ENCODE measurements at places on chromosomes 11 and 22. TPM values are rescaled to one million over a fixed set of nuclear protein-coding genes. Genes with fewer than 3 reads are reported as not detected.

The FGF4 gene
- 0.37 TPM for total RNA-seq

The CRACR2B gene
- 19.7 TPM for total RNA-seq

DNA sequence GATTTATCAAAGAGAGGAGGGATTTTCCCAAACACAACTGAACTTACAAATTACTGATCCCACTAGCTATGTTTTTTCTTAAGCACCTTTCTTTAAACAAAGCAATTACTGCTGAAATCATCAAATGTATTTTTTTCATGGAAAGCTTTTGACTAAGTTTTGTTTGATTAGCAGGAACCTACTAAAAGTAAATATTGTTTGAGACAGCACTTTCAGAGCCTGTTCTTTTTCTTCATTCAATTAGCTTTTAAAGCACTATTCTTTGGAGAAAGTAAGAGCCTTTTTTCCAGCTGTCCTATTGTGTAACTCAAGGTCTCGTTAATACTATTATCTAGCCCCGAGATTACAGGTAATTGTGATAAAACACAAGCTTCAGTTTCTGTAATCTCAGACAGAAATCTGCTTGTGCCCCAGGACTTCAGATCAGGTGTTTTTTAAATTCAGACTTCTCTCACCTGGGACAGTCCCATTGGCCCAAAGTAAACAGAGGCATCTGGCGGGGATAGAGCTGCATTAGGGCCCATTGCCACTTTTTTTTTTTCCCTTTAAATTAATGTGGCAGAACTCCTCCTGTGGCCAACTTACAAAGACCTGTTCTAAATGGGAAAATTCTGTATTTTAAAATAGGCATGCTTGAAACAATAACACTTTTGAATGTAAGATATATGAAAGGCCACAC is 11.0 kb downstream of the CSTPP1 start:
- peaks cover 7% of the 10 kb centered on the region for H3K4me1 ChIP-seq
- no peak overlapping the region for H3K27ac ChIP-seq
- H3K4me3 ChIP-seq: no peak overlapping the region
- H3K36me3 ChIP-seq: no peaks in the 10 kb centered on the region
- no peaks in the 10 kb centered on the region for H3K27me3 ChIP-seq
- DNase-seq: no peak

DNA sequence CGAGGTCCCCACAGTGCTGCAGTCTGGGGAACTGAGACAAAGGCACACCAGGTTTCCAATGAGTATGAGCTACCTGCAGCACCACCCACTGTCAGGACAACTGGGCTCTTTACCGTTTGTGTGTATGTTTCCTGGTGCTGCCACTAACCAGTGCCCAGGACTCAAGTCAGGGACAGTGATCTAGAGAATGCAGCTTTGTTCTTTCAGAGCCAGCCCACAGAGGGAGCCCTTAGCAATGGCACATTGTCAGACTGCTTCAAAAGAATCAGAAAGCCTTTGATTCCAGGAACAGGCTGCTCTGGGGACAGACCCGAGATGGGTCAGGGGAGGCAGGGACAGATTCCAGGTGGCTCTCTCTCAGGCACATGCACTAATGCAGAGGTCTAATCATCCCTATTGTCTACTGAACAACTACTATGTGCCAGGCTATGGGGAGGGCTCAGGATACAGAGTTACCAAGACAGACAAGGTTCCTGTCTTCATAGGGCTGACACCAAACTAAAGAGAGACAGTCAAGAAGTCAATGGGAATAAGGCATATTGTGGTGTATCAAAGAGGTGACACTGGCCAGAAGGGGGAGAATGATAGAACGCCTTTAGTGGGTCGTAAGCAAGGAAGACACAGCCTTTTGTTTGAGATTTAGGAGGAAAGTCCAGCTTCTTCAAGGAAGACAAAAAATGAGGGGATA is 103.7 kb downstream of the VPREB1 start:
- peaks cover 9% of the 10 kb centered on the region for H3K27me3 ChIP-seq
- no peak overlapping the region for H3K4me3 ChIP-seq
- H3K36me3 ChIP-seq: no peaks in the 10 kb centered on the region
- no peak overlapping the region for H3K27ac ChIP-seq

DNA sequence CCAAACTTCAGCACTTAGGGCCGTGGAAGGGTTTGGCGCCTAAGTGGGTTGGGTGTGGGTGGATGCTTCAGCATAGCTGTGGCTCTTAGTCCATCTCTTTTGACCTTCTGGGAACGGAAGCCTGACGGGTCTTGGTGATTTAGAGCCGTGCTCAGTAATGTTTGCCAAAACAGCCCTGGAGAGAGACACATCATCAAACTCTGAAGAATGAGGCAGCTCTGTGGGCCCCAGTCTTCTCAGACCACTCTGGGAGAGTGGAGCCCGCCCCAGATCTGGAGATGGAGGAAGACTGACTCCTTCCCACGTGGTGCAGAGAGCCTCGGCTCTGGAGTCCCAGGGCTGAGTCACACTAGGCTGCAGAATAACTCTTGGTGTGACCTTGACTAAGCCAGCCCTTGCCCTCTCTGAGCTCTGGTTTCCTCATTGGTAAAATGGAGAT is 168.9 kb downstream of the C11orf91 start:
- H3K4me3 ChIP-seq: no peak overlapping the region
- no peak overlapping the region for H3K27ac ChIP-seq
- peaks cover 11% of the 10 kb centered on the region for H3K4me1 ChIP-seq
- H3K36me3 ChIP-seq: peaks cover 12% of the 10 kb centered on the region
- peaks cover 5% of the 10 kb centered on the region for H3K27me3 ChIP-seq

GRCh38 chr22:36349726-36350125 is 38.0 kb downstream of the MYH9 start:
- peaks cover 9% of the 10 kb centered on the region for H3K4me1 ChIP-seq
- peaks cover 2% of the 10 kb centered on the region for H3K27me3 ChIP-seq
- no peaks in the 10 kb centered on the region for H3K36me3 ChIP-seq
- no peak overlapping the region for H3K27ac ChIP-seq
- no peak overlapping the region for H3K4me3 ChIP-seq
- DNase-seq: no peak

GRCh38 chr11:19777377-19778102 is 64.9 kb downstream of the NAV2 start:
- no peak for DNase-seq
- no peaks in the 10 kb centered on the region for H3K36me3 ChIP-seq
- H3K4me3 ChIP-seq: peak overlapping the region; percentile 85
- peaks cover 34% of the 10 kb centered on the region for H3K4me1 ChIP-seq
- H3K27me3 ChIP-seq: peaks cover 30% of the 10 kb centered on the region

DNA sequence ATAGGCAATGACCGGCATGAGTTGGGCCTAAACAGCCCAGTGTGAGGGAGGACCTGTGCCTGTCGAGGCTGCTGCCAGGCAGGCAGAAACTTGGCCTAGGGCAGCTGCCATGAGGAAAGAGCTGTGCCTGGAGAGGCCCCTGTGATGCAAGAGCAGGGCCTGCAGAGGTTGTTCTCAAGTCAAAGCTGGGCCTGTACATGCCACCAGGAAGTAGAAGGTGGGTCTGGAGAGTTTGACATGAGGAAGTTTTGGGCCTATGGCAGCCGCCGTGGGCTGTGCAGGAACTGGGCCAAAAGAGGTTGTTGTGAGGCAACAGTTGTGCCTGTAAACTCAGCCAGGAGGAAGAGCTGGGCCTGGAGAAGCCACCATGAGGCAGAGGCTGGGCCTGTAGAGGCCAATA is 43.2 kb downstream of the OR4C45 start:
- no peak for DNase-seq
- H3K4me3 ChIP-seq: no peak overlapping the region
- H3K4me1 ChIP-seq: no peaks in the 10 kb centered on the region
- H3K36me3 ChIP-seq: peaks cover 26% of the 10 kb centered on the region

DNA sequence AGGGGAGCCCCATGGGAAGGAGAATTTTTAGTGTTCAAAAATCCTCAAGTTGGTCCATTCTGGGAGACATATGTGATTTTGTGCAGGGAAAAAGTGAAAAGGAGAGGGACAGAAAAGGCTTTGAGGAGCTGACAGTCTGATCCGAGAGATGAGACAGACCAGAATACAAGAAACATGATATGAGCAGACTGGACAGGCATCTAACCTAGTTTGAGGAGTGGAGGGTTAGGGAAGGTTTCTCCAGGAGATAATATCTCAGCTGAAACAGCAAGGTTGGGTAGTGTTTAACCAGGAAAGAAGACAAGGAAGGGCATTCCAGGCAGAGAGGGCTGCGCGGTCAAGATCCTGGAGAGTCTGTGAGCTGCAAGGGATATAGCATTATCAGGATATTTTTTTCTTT is 101.4 kb upstream of the NCAM1 start:
- peaks cover 6% of the 10 kb centered on the region for H3K36me3 ChIP-seq
- no peak overlapping the region for H3K27ac ChIP-seq
- no peak overlapping the region for H3K4me3 ChIP-seq
- peaks cover 7% of the 10 kb centered on the region for H3K4me1 ChIP-seq
- no peak for DNase-seq
- peaks cover 3% of the 10 kb centered on the region for H3K27me3 ChIP-seq

DNA sequence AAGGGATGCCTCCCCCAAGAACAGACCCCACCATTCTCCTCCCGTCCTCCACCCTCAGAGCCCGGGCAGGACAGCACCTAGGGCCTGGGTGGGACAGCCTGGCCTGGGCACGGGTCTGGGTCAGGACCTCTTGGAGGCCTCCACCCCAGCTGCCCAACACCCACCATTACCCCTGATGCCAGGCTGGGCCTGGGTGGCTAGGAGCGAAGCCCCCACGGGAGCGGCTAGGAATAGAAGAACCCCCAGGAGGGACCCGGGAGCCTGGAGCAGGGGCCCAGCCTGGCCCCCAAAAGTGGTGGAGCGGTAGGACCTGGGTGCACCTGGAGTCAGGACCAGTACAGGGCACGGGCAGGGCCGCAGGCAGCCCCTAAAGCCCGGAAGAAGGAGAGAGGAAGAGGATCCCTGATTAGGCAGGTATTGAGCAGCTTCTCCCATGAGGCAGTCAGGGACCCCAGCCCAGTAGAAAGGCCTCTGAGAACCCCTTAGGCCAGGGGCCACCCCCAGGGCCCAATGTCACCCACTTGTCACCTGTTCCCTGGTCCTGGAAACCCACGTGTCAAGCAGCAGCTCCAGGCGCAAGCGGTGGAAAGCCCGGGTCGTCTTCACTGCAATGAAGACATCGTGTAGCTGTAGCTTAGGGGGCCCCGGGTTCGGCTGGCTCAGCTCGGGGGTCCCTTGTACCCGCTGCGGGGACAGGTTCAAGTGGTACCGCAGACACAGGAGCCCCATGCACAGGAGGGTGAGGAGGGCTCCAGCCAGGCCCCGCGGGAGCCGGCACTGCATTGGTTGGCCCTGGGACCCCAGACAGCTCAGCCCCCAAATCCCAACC is 575 bp downstream of the MFNG start:
- peak overlapping the region; percentile 77 for H3K27ac ChIP-seq
- H3K4me1 ChIP-seq: peaks cover 44% of the 10 kb centered on the region
- H3K27me3 ChIP-seq: peaks cover 20% of the 10 kb centered on the region
- H3K36me3 ChIP-seq: no peaks in the 10 kb centered on the region
- no peak for DNase-seq
- peak overlapping the region; percentile 61 for H3K4me3 ChIP-seq

DNA sequence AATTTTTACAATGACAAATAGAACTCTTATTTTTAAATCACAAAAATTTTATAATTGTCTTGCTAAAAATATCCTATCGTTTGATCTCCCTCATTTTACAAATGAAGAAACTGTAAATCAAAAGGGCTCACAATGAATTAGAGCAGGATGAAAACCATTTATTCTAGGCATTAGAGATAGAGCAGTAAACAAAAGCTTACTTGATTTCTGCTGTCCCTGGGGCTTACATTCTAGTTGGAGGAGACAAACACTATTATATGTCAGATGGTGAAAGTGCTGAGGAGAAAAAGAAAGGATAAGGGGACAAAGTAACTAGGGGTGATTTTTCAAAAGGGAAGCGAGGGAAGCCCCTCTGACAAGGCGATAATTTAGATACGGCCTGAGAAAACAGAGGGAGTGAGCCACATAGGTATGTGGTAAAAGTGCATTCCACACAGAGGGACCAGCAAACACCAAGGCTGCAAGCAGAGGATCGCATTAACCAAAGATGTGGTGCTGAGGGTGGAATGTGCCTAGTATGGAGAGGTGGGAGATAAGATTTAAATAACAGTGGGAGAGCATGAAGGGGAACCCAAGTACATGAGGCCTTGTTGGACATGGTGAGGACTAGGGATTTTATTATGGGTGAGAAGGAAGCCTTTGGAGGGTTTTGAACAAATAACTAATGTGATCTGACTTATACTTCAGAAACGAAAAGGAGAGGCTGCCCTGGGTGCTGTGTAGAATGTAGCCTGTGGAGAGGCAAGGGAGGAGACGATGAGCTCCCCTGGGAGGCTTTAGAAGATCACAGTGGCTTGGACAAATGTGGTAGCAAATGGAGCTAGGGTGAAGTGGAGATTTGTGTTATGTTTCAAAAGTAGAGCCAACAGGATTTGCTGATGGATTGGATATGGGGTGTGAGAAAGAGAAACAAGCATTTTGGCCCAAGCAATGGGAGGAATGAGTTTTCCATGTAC is 62.1 kb downstream of the PDHX start:
- DNase-seq: no peak
- H3K4me3 ChIP-seq: peak overlapping the region; percentile 3
- peak overlapping the region; percentile 9 for H3K27ac ChIP-seq
- no peaks in the 10 kb centered on the region for H3K27me3 ChIP-seq

DNA sequence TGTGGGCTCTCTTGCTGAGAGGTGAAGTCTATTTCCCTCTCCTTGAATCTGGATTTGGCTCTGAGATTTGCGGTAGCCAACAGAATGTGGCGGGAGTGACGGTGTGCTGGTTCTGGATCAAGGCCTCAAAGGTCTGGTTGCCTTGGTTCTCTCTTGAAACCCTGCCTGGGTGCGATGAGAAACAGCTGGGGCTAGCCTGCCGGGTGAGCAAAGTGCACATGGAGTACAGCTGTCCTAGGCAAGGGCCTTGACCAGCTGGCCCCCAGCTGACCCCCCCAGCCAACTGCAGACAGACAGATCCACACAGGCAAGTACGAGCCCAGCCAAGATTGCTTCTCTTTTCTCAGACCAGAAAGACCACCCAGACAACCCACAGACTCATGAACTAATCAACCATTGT is 10.8 kb downstream of the SUN2 start:
- no peak overlapping the region for H3K4me3 ChIP-seq
- H3K36me3 ChIP-seq: no peaks in the 10 kb centered on the region
- peaks cover 13% of the 10 kb centered on the region for H3K4me1 ChIP-seq
- peak overlapping the region; percentile 85 for H3K27ac ChIP-seq

DNA sequence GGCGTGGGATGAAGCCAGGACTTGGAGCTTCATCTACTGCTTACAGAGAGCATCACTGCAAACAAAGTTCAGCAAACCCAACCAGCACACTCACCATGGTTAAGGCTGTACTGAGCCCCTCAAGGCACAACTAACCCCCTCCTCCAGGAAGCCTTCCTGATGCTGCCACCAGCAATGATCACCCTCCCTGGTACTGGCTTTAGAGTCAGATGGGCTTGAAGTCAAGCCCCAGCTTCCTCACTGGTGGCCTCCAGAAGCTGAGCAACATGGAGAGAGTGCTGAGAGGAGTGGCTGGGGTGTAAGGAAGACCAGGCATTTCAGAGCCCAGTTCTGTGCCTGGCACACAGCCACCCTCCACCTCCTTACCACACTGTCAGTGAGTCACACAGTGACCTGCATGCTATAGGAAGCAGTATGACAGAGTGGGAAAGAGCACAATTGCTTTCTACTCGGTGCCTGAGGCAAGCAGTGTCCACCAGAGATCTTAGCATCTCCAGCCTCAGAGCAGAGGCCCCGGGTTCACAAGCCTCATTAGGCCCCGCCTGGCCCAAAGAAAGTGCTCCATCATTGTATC is 24.7 kb upstream of the BAIAP2L2 start:
- H3K4me1 ChIP-seq: no peaks in the 10 kb centered on the region
- H3K36me3 ChIP-seq: peaks cover 18% of the 10 kb centered on the region
- no peak for DNase-seq
- no peaks in the 10 kb centered on the region for H3K27me3 ChIP-seq
- no peak overlapping the region for H3K4me3 ChIP-seq

All from glutamatergic neuron (in vitro differentiated cells).